Neural crest cell (in vitro differentiated cells): ENCODE measurements at places on chromosomes 7 and 10. TPM values are rescaled to one million over a fixed set of nuclear protein-coding genes. Genes with fewer than 3 reads are reported as not detected.

DNA sequence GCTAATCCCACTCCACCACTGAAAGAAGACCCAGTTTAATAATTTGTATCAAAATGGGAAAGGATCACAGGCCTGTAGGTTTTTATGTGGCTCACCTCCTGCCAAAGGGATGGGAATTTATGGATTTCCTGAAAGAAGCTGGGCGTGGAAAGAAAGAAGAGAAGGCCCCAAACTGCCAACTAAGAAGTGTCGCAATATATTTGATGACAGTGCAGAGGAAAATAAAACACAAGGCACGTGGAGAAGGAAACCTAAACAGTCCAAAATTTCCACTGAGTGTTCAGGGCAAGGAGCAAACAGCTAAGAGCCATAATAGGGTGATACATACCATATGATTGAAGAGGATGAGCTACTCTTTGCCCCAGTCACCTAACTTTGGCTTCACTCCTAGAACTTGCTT is 667.2 kb downstream of the GATA3 start:
- H3K4me1 ChIP-seq = no peaks in the 10 kb centered on the region
- no peak overlapping the region for H3K4me3 ChIP-seq
- peaks cover 3% of the 10 kb centered on the region for H3K36me3 ChIP-seq
- H3K27ac ChIP-seq = no peak overlapping the region
- peaks cover 2% of the 10 kb centered on the region for H3K27me3 ChIP-seq

- no peak overlapping the region for H3K4me3 ChIP-seq
- no peak overlapping the region for H3K27ac ChIP-seq
- no peaks in the 10 kb centered on the region for H3K36me3 ChIP-seq
- DNase-seq = no peak
Observed at GRCh38 chr10:100579261-100580090, 43.7 kb downstream of the HIF1AN start.

GRCh38 chr10:11454160-11454559 is 157.3 kb downstream of the USP6NL start:
- no peaks in the 10 kb centered on the region for H3K27me3 ChIP-seq
- H3K27ac ChIP-seq = no peak overlapping the region
- H3K4me3 ChIP-seq = no peak overlapping the region

DNA sequence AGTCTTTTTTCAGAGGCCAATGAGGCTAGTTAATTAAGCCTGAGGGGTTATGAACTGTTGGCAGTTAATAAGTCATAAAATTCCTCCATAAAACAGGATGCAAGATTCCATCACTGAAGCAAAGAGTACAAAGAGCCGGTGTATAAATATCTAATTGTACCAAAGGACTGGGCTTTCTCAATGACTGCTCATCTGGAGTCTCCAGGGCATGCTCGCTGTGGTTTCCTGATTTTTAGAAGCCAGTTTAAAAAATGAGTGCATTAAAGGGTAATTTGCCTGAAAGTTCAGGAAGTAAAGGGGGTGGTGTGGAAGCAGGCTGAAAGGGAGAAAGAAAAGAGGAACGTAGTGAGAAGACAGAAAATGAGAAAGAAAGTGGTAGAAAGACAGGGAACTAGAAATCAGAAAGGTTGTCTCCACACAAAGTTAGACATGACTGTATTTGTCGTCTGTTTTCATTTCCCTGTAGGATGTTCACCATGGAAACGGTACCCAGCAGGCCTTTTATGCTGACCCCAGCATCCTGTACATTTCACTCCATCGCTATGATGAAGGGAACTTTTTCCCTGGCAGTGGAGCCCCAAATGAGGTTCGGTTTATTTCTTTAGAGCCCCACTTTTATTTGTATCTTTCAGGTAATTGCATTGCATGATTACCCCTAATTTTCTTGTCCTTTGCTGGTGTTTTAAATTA is 282.3 kb downstream of the TWIST1 start:
- H3K36me3 ChIP-seq = no peaks in the 10 kb centered on the region
- peaks cover 15% of the 10 kb centered on the region for H3K4me1 ChIP-seq
- no peak overlapping the region for H3K4me3 ChIP-seq
- no peaks in the 10 kb centered on the region for H3K27me3 ChIP-seq
- peak overlapping the region; percentile 79 for H3K27ac ChIP-seq

GRCh38 chr10:122295451-122295809 is 24.3 kb downstream of the BTBD16 start:
- no peak overlapping the region for H3K4me3 ChIP-seq
- peaks cover 8% of the 10 kb centered on the region for H3K4me1 ChIP-seq
- H3K36me3 ChIP-seq = no peaks in the 10 kb centered on the region
- peaks cover 8% of the 10 kb centered on the region for H3K27me3 ChIP-seq
- no peak for DNase-seq
- no peak overlapping the region for H3K27ac ChIP-seq

DNA sequence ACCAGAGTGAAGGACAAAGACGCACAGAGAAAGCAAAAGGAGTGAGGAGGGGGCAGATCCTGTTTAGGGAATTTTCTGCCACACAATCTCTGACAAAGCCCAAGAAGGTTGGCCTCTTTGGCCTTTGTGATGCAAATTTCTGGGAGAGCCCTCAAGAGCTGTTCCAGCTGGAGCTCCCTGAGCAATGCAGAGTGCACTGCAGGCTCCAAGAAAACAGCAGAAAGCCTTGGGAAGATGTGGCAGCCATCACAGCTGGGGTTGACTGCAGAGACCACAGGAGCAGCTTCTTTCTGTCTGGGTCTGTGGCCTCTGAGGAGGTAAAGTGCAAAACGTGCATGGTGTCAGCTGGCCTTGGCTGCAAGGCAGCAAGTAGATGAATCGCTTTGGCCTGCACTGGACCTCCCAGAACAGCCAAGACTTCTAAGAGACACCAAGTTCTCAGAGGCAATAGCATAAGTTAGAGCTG is 200.2 kb downstream of the ELMO1 start:
- no peaks in the 10 kb centered on the region for H3K27me3 ChIP-seq
- H3K4me3 ChIP-seq = peak overlapping the region; percentile 14
- H3K27ac ChIP-seq = peak overlapping the region; percentile 90
- peaks cover 29% of the 10 kb centered on the region for H3K4me1 ChIP-seq

DNA sequence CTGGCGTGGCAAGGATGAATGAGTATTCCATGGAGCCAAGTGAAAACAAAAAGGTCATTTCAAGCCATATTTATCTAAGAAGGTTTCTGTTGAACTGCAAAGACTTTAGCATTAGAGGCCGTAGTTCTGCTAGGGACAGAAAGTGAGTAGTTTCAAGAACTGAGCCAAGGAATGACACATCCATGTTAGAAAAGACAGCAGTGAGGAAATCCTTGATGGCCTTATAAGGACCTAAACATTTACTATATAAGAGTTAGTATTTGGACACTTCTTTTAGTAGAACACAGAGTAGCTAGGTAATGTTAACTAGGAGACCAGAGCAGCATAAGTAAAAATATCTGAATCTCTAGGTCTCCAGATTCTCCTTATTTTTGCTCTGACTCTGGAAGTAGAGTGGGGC is 329.8 kb upstream of the SEMA3D start:
- H3K4me1 ChIP-seq = no peaks in the 10 kb centered on the region
- DNase-seq = no peak
- H3K27me3 ChIP-seq = no peaks in the 10 kb centered on the region
- H3K4me3 ChIP-seq = no peak overlapping the region
- no peaks in the 10 kb centered on the region for H3K36me3 ChIP-seq
- H3K27ac ChIP-seq = no peak overlapping the region

GRCh38 chr7:72446591-72447462 is 34.7 kb upstream of the CALN1 start:
- H3K4me1 ChIP-seq = peaks cover 41% of the 10 kb centered on the region
- DNase-seq = no peak
- peaks cover 54% of the 10 kb centered on the region for H3K27me3 ChIP-seq
- H3K36me3 ChIP-seq = no peaks in the 10 kb centered on the region

DNA sequence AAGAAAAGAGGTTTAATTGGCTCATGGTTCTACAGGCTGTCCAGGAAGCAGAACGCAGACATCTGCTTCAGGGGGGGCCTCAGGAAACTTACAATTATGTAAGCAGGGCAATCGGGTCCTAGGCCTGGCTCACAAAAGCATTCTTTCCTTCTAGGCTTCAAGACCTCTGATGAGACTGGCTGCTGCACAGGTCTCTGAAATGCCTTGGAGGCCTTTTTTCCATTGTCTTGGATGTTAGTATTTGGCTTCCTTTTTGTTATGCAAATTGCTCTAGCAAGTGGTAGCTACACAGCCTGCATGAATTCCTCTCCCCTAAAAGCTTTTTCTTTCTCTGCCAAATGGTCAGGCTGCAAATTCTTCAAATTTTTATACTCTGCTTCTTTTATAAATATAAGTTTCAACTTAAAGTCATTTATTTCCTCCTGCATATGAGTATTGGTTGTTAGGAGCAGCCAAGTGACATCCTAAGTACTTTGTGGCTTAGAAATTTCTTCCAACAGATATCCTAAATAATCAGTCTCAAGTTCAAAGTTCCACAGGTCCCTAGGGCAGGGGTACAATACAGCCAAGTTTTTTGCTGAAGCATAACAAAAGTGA is 83.1 kb upstream of the SEMA3A start:
- no peak overlapping the region for H3K27ac ChIP-seq
- no peak overlapping the region for H3K4me3 ChIP-seq
- no peaks in the 10 kb centered on the region for H3K27me3 ChIP-seq
- H3K4me1 ChIP-seq = peaks cover 20% of the 10 kb centered on the region
- no peak for DNase-seq

GRCh38 chr10:110305767-110306451 is 1.2 kb upstream of the SMNDC1 start:
- peak; percentile 11 for DNase-seq
- peaks cover 41% of the 10 kb centered on the region for H3K4me1 ChIP-seq
- H3K4me3 ChIP-seq = peak overlapping the region; percentile 100
- no peak overlapping the region for H3K27ac ChIP-seq

GRCh38 chr10:98399784-98400183 is 15.2 kb downstream of the PYROXD2 start:
- H3K27me3 ChIP-seq = no peaks in the 10 kb centered on the region
- H3K4me3 ChIP-seq = no peak overlapping the region
- no peak for DNase-seq
- H3K36me3 ChIP-seq = no peaks in the 10 kb centered on the region
- H3K4me1 ChIP-seq = peaks cover 8% of the 10 kb centered on the region

DNA sequence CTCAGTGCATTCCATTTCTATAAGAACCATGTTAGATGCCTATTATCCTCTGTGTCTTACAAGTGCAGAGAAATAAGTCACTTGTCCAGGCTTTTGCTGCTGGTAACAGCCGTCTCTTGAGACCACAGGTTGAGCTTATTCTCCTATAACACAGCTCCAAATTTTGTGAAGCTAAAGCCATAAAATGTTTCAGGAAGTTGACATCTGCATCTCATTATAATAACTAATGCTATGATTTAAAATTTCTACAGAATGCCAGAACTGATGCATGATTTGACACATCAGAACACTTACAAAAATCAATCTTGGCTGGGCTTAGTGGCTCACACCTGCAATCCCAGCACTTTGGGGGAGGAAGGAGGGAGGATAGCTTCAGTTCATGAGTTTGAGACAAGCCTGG is 986.9 kb downstream of the TYW1 start:
- no peak for DNase-seq
- no peaks in the 10 kb centered on the region for H3K36me3 ChIP-seq
- H3K27ac ChIP-seq = no peak overlapping the region

GRCh38 chr10:103535595-103535994 is 42.1 kb downstream of the NEURL1 start:
- H3K36me3 ChIP-seq = peaks cover 4% of the 10 kb centered on the region
- H3K27ac ChIP-seq = no peak overlapping the region
- H3K4me3 ChIP-seq = no peak overlapping the region
- peaks cover 16% of the 10 kb centered on the region for H3K27me3 ChIP-seq
- no peak for DNase-seq

- no peaks in the 10 kb centered on the region for H3K4me1 ChIP-seq
- no peak overlapping the region for H3K27ac ChIP-seq
- no peak for DNase-seq
Observed at GRCh38 chr7:22601812-22602565, 102.0 kb upstream of the STEAP1B start.

GRCh38 chr10:132458586-132459300 is 61.7 kb downstream of the PWWP2B start:
- no peak overlapping the region for H3K27ac ChIP-seq
- no peak overlapping the region for H3K4me3 ChIP-seq
- peak; percentile 84 for DNase-seq
- H3K27me3 ChIP-seq = peaks cover 3% of the 10 kb centered on the region
- no peaks in the 10 kb centered on the region for H3K4me1 ChIP-seq

- H3K36me3 ChIP-seq = no peaks in the 10 kb centered on the region
- H3K27me3 ChIP-seq = no peaks in the 10 kb centered on the region
- peaks cover 21% of the 10 kb centered on the region for H3K4me1 ChIP-seq
- no peak overlapping the region for H3K27ac ChIP-seq
Observed at GRCh38 chr10:127302343-127302742, 106.0 kb upstream of the INSYN2A start.

TMED4 gene
- total RNA-seq = 87.2 and 88.9 TPM in 2 replicates

CYP26C1 gene
- 0.30 and 0.37 TPM in 2 replicates for total RNA-seq

KIAA1217 gene
- 8.8 and 10.5 TPM in 2 replicates for total RNA-seq

ATP5F1C gene
- total RNA-seq = 241 and 245 TPM in 2 replicates

PDSS1 gene
- total RNA-seq = 15.3 and 16.7 TPM in 2 replicates

AIFM2 gene
- 2.8 TPM in 2 replicates for total RNA-seq

ATG9B gene
- 8.0 and 9.2 TPM in 2 replicates for total RNA-seq

TRIM73 gene
- 5.3 and 6.8 TPM in 2 replicates for total RNA-seq

ZNF786 gene
- 16.2 and 17.1 TPM in 2 replicates for total RNA-seq

IFIT1B gene
- not detected in 2 replicates for total RNA-seq

NPTX2 gene
- total RNA-seq = 15.9 and 16.3 TPM in 2 replicates
